Epithelial cell of prostate (primary cell): ENCODE measurements at places on chromosomes 7 and 10.

DNA sequence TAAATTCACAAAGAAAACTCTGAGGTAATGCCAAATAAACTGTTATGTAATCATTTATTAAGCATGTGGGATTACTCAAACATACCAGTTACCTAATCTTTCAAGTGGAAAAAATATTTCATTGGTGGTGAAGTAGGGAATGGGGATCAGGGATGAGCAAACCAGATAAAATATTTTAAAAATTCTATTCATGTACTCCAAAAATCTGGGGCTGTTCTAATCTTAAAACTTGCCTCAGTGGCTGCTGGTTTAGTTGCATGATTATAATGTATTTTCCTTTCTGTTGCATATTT lies 19.5 kb downstream of the LMOD2 start:
- no peak for DNase-seq

DNA sequence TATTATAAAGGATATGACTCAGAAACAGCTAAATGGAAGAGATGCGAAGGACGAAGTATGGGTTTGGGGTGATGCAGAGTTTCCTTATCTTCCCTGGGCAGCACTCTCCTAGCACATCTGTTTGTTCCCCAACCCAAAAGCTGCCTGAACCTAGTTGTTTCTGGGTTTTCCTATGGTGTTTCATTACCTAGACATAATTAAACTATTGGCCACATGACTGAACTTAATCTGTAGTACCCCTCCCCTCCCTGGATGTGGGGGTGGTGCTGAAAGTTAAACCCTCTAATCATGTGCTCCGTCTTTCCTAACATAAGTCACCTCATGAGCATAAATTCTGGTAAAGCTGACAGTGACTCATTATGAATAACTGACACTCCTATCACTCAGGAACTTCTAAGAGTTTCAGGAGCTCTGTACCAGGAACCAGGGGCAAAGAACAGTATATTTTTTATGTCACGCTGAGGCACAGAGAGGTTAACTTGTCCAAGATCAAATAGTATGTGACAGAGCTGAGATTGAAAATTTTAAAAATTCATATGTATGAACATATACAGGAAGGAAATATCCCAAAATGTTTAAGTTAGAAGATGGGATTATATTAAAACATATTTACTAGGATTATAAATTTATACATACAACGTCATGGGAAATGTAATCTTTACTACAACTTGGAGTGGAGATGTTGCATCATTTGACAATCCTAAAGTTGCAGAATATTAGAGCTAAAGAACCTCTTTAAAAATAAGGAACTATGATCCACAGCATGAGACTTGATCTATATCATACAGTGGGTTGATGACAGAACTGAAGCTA lies 4.8 kb downstream of the STRIP2 start:
- peak; percentile 74 for DNase-seq

DNA sequence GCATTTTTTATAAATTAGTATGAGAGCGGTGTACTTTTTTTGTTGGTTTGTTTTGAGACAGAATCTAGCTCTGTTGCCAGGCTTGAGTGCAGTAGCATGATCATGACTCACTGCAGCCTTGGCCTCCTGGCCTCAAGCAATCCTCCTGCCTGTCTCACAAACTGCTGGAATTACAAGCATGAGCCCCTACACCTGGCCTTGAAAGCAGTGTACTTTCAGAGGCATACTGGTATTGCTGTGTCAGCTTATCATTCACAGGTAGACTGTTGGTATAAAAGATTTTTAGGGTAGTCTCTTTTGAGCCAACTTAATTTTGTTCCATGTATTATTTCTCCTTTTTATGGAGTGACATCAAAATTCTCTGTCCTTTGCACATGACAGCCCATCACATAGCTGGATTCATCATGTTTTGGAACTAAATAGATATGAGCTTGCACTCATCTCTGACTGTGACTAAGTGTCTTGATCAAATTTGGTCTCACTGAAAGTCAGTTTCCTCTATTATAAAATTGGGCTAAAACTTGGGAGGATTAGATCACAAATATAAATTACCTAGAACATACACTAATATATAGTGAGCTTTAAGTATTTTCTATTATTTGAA lies 12.4 kb downstream of the GNAT3 start:
- DNase-seq: peak; percentile 88

DNA sequence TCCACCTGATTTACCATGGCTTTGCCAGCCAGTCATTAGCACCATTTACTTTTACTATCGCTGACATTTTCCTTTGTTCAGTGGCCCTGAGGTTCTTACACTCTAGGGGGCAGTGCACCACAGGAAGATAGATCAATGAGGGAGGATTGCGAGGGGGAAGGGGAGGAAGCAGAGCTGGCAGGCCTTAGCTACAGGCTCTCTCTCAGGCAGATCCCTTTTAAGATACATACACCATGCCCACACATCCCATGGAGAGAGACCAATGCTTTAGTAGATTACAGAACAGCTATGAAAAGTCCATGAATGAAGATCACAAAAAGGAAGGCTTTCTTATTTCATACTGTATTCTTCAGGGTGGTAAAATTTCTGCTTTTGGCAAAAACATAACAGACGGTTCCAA lies 47.4 kb downstream of the DENND11 start:
- peak; percentile 16 for DNase-seq

DNA sequence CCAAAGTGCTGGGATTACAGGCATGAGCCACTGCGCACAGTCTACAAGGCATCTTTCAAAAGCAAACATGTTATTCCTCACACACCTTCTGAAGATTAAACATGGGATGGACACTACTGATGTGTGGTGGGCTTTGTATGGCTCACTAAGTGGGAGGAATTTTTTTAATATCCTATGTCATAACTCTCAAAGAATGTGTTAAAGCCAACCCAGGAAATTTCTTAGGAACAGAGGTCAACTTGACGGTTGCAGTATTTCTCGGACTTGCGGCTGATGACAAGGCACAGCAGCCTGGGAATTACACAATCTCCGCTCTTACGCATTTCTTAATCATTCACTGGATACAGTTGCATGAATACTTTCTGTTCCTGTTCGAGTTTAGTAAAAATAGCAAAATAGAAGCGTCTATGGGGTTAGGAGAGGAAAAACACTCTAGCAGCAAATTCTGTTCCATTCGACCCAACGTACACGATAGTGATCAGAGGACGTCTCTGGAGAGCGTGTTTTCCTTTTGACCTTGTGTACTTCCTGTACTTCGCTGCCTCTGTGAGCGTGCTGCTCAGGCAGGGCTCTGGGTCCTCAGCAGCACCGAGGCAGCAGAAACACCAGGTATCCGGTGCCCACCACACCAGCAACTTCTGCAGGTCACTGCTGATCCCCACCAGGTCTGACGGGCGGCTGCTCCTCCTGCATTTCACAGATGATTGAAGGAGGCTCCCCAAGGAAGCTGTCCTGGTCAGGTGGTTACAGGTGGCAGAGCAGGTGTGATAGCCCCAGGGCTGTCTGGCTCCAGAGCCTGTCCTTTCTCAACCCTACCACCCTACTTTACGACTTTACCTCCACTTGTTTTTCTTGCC lies 26.4 kb upstream of the SRGN start:
- DNase-seq: no peak

DNA sequence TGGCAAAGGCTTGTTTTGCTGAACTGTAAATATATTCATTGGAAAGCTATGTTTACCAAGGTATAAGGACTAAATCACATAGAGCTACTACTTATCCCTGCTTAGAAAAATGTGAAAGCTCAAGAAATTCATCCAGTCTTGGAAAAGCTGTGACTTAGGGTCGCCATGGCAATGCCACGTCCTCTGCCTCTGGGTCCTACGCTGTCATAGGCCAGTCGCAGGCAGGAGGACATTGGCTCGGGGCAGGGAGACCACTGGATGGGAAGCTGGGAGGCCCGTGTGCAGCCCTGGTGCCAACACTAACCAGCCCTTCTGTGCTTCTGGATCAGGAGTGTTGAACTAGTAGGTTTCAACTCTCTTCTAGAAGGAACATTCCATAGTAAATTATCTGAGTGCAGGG lies 67.3 kb upstream of the PDZD8 start:
- DNase-seq: no peak

DNA sequence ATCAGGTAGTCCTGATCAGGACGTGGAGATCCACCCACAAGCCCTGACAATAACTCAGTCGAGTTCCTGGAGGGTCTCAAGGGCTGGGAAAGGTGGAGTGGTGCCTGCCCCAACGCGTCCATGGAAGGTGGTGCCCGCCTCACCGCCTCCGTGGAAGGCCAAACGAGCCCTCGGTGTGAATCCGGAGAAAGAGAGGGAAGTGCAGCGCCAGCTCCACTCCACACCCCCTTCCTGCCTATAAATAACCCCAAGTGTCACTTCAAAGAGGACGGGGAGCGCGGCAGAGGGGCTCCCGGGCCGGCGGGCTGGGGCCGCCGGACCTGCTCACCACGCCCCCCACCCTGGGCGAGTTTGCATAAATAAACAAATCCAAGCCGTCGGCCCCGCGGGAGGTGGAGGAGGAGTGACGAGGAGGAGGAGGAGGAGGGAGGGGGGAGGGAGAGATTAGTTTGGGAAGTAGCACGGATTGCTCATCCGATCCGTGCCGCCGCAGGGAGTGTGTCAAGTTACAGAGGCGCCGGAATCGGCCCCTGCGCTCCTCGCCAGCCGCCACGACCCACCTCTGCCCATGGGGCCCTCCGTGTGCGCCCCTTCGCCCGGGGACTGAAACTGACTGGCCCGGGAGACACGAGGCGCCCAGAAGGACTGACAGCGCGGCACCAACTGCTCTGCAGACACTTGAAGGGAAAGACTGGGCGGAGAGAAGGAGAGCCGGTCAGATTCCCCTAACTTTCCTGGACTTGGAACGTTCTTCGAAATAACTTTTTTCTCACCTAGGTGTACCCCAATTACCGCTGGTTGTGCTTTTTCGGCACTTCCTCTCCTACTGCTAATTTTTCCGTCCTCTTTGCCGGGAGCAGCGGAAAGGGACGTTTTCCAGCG lies at the start of gene COL13A1:
Gene COL13A1 (plus strand): TSS at position 473 of the 882 bp plus-strand sequence. CDS start 518 bp downstream, outside the sequence.
- DNase-seq: peak; percentile 34

DNA sequence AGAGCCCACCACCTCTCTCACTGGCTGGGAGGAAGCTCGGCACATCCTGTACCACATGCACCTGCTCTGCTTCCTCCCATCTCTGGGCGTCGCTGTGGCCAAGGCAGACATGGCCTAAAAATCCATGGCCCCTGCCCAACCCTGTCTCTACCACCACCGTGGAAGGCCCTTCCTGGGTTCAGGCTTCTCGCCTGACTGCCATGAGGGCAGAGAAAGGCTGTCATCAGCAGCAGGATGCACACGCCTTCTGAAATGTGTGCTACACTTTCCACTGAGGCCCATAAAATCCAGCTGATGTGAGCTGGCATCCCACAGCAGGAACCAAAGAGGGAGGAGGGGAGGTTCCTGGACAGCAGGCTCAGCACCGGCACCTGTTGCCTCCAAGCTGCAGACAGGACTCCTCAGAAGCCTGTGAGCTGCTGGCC lies 93.4 kb downstream of the PTPRN2 start:
- DNase-seq: no peak

- DNase-seq: no peak
Measured at GRCh38 chr10:71745664-71746250, 26.2 kb upstream of the C10orf105 start.

DNA sequence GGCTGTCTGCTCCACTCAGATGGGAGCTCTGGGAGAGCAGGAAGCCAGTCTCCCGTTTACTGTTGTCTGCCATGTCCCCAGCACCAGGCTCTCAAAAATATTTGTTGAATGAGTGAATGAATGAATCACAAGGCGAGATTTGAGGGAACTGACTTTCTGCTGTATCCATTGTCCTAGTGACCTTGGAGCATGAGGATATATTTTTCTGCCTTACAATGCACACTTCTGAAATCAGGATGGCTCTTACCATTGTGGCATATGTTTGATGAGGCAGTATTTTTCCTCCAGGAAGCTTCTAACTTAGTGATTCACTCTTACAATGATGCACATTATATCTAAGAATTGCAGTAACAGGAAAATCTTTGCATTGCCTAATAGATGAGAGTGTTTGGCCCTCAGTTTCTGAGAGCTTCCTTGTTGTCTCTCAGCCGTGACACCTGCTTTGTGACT lies 136.4 kb downstream of the RPS24 start:
- DNase-seq: peak; percentile 81

DNA sequence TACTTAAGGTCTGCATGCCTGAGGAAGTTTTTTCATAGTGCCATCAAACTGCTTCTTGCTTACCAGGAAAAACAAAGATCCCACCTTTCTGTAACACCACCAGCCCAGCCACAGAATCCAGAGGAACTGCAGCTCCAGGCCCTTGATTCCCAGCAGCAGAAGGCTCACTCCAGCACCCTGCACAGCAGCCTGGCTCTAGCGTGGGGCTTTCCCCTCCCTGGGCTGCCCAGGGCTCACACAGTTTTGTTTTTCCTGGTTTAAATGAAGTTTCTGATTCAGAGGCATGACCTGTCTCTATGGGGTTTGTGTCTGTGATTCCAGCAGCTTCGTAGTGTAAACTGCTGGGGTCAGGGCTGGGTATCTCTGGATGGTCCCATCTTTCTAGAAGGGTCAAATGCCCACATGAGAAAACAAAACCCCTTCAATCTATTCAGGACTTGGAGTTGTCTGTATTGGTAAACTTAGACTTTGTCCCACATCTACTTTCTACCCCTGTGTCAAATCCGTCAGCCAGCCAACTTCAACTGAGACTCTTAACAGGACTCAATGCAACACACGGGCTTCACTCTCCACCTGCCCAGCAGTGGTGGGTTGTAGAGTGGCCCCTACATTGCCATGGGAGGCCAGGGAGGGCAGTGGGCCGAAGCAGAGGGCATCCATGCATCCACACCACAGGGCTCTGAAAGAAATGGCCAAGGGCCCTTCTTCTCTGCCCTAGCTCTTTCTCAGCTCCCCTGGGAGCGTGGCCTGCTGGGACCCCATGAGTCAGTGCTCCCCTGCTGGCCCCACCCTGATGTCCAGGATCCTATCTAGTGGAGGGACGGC lies 73.6 kb downstream of the ATXN7L1 start:
- no peak for DNase-seq

DNA sequence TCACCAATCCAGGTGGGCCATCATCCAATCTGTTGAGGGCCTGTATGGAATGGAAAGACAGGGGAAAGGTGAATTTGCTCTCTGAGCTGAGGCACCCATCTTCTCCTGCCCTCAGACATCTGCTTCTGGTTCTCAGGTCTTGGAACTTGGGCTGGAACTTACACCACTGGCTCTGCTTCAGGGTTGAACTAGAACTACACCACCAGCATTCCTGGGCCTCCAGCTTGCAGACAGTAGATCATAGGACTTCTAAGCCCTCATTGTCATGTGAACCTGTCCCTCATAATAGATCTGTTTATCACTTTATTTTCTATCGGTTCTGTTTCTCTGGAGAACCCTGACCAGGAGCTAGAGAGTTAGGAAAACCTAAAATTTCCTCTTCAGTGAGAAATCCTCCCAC lies 233.5 kb downstream of the CREB5 start:
- no peak for DNase-seq

GRCh38 chr7:80002865-80003264 lies 131.8 kb upstream of the GNAI1 start:
- no peak for DNase-seq

GRCh38 chr10:127216274-127216673 lies 19.9 kb upstream of the INSYN2A start:
- DNase-seq: no peak

GRCh38 chr10:85318809-85319807 lies 990.7 kb downstream of the CCSER2 start:
- peak; percentile 2 for DNase-seq

- no peak for DNase-seq
Measured at GRCh38 chr10:32104622-32105509, 48.6 kb upstream of the KIF5B start.
